ENCODE measurements at places on chromosomes 2 and 18.

DNA sequence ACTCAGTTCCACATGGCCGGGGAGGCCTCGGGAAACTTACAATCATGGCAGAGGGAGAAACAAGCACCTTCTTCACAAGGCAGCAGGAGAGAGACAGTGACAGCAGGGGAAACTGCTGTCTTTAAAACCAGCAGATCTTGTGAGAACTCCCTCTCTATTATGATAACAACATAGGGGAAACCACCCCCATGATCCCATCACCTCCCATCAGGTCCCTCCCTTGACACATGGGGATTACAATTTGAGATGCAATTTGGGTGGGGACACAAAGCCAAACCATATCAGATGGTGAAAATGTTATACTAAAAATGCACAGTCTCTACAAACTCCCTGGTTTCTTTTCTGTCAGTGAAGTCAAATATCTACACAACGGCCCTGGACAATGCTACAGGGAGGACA lies 9.2 kb downstream of the TMEM18 start:
- DNase-seq = no peak

DNA sequence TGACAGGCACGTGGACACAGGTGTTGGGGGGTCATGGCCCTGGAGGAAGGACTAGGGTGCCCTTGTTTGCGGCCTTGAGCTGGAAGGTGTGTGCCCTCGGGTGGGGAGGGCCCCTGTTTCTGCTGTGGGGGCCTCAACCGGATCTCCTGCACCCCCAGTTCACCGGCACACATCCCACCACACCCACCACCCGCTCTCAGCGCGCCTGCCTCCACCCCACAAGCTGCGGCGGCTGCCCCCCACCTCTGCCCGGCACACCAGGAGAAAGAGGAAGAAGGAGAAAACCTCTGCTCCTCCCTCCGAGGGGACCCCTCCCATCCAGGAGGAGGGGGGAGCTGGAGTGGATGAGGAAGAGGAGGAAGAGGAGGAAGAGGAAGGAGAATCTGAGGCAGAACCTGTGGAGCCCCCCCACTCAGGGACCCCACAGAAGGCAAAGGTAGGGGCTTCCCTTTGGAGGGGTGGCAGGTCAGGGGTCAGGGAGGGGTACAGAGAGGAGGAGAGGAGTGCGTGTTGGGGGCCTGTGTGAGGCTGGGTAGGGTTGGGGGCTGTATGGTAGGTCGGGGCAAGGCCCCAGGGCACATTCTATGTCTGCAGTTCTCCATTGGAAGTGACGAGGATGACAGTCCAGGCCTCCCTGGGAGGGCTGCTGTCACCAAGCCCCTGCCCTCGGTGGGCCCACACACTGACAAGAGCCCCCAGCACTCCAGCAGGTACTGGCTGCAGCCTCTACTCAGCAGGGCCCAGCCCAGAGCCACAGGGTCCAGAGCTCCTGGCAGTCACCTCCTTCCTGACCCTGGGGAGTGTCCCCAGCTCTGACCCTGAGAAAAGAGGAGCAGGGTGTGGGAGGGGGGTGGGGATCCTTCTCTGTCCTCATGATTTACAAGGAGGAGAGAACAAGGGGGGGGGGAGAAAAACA lies 1.8 kb downstream of the SLC4A3 start:
- peak; percentile 54 for DNase-seq

- DNase-seq = no peak
These were observed 496.8 kb upstream of the RAB6C start for GRCh38 chr2:129482626-129483025.

GRCh38 chr18:43303376-43303775 lies 26.1 kb upstream of the SYT4 start:
- no peak for DNase-seq

- no peak for DNase-seq
These were observed 1.8 kb downstream of the KIF5C start for GRCh38 chr2:148876595-148877402.

All from MV-4-11 (cell line).